Activated CD4-positive, alpha-beta T cell treated with anti-CD3 and anti-CD28 coated beads, Interleukin-2, amount 50 U/mL, for 4 hours (primary cell): ENCODE measurements at places on chromosomes 7 and 10.

DNA sequence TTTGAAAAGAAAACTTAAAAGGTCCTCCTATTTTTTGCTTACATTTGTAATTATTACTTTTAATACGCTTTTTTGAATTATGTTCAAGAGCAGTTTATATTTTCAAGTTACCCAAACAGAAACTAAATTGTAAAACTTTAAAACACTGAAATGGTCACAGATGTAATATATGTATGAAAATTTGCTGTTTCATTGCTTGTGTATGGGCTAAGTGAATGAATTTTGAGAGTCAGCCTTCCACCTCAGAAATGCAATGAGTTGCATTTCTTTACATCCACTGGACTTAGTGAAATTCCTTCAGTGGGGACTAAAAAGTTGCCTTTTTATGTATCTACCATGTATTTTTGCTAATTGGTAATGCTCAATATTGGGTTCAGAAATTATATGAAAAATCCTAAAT is 1.6 kb downstream of the VPS26A start:
- no peak for DNase-seq

DNA sequence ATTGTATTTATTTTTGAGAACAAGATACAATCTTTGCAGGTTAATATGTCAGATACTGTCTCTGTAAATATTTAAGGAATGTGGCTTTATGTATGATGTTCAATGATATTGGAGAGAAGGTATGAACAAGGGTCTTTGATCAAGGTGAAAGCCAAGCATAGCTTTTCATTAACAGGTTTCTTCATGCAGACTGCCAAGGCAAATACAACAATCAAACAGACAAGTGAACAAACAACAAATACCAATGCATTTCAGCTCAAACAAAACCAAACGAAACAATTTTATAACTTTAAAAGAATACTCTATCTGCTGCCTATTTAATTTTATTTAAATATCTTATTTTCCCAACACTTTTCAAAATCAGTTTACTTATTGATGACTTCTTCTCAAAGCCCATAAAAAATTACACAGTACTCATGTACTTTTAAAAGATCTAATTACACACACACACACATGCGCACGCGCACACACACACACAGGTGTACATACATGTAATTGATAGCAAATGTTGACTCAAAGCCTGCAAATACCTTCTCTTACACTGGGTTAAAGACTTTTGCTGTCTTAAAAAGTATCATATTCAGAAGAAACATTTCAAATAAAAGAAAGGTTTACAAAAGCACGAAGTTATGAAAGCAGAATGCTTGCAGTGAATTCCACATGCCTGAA is 201.1 kb upstream of the CCDC6 start:
- no peak for DNase-seq

GRCh38 chr7:95886501-95887090 is 114.2 kb downstream of the DYNC1I1 start:
- no peak for DNase-seq

- DNase-seq = no peak
These were observed 23.3 kb downstream of the ADAP1 start for GRCh38 chr7:930975-931758.

DNA sequence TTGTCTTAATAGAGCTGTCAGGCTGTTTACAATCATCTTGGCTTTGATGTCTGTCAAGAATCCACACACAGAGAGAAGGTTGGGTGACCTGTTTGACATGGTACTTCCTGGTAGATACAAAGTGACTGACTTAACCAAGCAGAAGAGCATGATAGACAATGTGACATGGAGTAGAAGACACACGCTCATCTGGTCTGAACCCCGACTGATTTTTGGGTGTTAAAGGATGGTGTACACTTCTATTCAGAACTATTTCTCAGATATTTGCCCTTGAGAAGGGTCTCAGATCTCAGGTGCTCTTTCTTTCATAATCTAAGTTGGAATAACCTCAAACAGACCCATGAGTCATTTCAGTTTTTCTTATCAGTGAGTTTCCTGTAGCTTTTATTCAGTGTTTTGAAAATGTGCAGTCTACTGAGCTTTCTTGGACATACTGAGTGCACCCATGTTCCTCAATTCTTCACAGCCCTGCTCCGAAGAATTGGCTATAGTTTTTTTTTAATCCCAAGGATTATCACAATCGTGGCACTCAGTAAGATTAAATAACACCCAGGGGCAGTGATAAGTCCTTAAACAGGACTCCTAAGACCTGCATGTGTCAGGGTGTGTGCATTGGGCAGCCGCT is 46.4 kb upstream of the NXPH1 start:
- no peak for DNase-seq

DNA sequence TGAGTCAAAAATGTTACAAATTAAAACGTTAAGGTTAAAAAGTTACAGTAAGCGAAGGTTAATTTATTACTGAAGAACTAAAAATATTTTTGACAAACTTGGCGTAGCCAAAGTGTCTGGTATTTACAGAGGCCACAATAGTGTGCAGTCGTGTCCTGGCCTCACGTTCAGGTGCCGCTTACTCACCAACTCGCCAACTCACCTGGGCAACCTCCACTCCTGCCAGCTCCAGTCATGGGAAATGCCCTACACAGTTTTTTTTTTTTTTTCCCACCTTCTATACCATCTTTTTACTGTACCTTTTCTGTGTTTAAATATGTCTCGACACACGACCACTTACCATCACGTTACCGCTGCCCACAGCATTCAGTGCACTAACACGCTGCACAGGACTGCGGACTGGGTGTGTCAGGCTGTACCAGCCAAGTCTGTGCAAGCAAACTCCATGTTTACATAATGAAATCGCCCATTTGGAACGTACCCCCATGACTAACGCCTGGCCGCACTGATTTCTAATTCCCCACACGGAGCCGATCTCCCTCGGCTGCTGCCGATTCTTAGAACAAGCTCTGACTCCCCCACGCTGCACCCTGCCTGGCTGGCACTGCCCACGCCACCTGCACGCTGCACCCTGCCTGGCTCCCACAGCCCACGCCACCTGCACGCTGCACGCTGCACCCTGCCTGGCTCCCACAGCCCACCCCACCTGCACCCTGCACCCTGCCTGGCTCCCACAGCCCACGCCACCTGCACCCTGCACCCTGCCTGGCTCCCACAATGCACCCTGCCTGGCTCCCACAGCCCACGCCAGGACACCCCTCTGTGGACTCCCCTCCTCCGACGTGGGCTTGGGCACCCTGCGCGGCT is 203.1 kb downstream of the ZMYND11 start:
- DNase-seq = no peak

- no peak for DNase-seq
These were observed 161.7 kb upstream of the BMPER start for GRCh38 chr7:33743594-33743993.

- no peak for DNase-seq
These were observed 484 bp upstream of the MSRB2 start for GRCh38 chr10:23094786-23095403.

GRCh38 chr10:85558533-85558932 is 808.1 kb downstream of the GRID1 start:
- no peak for DNase-seq

- DNase-seq = no peak
These were observed 392.3 kb downstream of the SUGCT start for GRCh38 chr7:40526951-40527715.

DNA sequence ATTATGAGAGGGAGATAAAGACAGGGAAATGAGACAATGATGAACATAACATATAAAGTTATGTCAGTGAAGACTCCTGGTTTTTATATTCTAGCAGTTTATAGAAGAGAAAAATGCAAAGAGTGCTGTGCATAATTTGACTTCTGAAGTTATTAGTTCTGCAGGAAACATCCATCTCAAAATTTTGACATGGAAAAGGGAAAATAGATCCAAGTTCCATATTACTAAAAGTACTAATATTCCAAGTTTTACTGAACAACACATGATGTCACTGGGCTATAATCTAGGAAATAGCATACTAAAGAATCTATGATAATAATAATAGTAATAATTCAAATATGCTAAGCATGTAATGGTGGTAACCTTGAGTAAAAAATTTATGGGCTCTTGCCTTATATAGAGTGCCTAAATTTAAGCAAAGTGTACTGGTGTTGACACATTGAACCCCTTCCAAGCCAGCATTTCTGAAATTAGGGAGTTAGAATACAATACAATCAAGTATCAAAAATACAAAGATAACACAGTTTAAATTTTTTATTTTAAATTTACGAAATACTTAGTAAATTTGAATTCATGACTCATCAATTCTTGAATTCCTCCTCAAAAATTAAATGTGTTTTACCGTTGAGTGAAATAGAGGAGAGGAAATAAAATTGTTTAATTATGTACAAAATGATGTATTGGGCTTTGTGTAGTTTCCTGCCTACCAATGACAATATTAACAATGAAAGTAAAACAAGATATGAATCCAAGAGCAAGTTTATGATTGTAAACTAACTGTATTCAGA is 102.8 kb upstream of the KCND2 start:
- DNase-seq = no peak

GRCh38 chr10:34190580-34190979 is 624.5 kb downstream of the PARD3 start:
- DNase-seq = no peak

GRCh38 chr10:123442901-123443300 is 223.3 kb upstream of the GPR26 start:
- no peak for DNase-seq
